ENCODE measurements at places on chromosomes 5 and 9.

DNA sequence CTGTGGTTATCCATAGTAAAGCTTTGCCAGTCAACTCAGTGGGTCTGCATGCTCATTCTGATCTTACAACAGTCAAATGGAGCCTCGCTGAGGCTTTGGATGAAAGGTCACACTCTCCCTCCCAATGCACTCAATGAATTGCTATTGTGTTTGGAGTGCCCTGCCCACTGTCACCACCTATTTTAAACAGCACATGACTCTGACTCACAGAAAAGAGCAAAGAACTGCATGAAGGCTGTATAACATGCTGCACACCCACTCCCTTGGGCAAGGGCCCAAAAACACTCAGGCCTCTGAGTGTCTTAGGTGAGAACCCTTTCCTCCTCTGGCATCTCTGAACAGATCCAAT is 118.7 kb upstream of the CCDC112 start:
- no peak for DNase-seq

DNA sequence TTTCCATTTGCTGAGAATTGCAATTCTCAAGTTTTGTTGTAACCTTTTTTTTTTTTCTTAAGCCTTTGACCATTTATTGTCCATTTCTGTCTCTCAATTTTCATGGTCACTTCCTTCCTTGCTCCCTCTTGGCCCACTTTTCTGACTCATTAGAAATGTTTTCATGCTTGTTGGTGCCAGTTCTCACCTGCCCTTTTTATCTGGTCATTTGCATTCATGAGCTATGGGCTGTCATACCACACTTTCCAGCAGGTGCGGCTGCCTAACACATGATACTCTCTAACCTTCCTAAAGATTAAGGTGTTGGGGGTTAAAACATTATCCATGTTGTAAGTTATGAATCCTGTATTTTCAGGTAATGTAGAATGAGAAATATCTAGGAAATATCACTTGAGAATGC is 150.5 kb upstream of the TLX3 start:
- no peak for DNase-seq

DNA sequence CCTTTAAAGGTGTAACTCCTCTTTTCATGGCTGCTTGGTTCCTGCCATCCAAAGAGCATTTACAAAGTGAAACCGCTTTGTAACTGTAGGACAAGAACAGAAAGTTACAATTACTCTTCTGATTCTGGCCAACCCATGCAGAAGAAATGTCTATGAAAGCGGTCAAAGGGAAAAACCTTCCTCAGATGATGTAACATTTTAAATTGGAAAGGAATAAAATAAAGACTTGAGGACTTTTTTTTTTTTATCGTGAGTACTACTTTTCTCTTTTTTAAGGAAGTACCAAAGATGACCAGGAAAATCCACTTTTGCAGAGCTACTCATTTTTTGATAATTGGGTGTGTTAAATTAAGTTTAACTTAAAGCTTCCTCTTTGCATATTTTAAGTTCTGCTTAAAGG is 13.0 kb upstream of the C9orf72 start:
- no peak for DNase-seq

- peak; percentile 31 for DNase-seq
Observed at GRCh38 chr5:158639881-158640592, 459.7 kb downstream of the EBF1 start.

DNA sequence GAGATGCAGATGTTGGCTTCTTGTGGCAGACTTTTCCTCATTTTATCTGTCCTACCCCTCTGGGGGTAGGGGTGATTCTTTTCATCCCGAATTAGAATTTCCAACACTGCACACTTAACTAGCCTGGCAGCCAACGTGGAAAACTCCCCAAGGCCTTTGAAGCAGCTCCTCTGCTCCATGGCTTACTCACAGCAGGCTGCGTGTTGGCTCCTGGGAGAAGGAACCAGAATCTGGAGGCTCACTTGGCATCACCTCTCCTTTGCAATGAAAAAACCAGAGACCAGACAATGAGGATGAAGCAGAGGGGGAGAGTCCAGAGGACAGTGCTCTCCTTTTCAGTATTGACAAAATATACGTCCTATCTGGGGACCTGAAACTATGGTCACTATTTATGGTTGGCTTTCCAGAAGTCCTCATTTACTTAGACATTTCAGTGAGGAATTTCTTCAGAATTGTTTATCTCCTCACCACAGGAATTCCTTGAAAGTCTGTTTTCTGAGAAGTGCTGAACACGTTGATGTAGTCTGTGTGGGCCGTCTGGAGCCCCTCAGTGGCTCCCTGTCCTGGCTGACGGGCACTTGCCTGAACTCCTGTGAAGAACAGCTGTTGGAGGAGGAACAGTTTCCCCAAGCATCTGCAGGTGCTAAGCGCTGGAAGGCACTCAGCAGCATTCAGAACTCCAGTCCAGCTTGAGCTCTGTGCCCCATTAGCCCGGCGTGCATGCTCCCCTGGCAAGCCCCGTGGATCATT is 231.3 kb downstream of the RFK start:
- no peak for DNase-seq

- no peak for DNase-seq
Observed at GRCh38 chr5:159427180-159428012, 97.1 kb upstream of the IL12B start.

DNA sequence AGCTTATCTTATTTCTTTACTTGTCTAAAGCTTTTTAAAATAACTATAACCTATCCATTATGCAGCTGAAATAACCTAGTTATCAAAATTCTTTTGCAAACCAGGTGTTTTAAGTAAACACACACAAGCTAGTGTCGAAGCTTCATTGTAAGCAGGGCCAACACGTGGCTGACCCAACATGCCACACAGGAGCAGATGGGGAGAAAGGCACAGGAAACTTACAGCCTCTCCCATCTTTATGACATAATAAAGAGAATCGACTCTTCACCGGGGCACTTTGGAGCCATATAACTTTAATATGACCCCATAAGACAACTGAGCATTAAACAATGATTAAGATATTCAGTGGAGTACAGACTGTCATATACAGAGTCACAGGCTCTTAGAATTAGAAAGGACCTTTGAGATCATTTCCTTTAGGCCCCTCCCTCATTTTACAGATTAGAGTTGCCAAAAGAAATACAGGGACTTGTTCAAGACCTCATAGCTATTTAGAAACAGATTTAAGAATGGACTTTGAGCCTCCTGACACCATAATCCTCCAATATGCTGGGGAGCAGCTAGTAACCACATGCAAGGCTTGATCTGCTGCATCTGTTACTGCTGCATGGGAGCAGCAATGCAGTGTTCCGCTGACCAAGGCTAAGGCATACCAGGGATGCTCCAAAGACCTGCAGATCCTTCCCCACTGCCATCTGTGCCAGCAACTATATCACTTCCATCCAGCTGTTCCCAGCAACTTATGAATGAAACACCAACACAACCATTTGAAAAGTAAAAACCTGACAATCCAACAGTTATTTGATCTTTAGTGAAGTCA is 75.4 kb downstream of the RASEF start:
- DNase-seq: no peak

GRCh38 chr9:20405078-20405477 is 217.2 kb downstream of the MLLT3 start:
- DNase-seq: no peak

DNA sequence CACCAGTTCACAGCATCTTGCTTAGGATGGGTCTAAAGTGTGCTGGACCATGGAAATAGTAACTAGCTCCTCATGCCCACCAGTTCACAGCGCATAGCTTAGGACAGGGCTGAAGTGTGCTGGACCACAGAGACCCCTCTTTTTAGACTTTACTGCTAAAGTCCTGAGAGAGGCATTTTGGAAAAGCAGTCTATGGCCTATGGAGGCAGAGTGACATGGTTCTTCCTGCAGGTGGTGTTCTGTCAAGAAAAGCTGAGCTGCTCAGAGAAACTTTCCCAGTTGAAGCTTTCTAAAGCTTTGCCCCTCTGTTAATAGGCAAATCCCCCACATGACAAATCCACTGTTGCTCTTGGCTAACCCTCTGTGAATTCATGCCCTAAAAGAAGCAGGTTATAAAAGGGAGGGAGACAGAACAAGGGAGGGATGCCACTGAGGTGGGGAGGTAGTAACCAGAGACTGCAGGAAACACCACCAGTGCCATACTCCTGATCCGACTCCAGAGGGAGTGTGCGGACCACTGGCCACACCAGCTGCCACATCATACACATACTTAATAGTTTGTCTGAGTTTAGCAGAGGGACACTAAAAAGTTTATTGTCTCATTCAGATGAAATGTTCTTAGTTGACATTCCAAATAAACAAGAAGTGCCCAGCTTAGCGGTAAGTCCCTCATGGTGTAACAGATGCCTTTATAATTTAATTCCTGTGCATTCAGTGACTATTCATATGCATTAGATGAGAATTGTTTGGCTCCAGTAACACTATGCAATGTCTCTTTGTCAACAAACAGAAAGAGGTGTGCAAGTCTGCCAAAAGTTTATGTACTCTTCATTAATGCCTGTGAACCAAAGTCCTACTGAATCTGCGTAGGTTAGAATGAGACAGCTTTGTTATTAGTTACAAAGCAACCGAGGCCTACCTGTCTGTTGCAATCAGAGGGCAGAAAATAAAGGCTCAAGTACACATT is 236.2 kb upstream of the NFIL3 start:
- peak; percentile 36 for DNase-seq

GRCh38 chr5:148353634-148354033 is 18.3 kb downstream of the SPINK9 start:
- no peak for DNase-seq

GRCh38 chr5:146378986-146379385 is 40.3 kb downstream of the POU4F3 start:
- DNase-seq: peak; percentile 76

- no peak for DNase-seq
Observed at GRCh38 chr5:142661957-142662356, 23.9 kb downstream of the FGF1 start.

GRCh38 chr5:176837707-176838115 is 27.4 kb downstream of the UNC5A start:
- DNase-seq: peak; percentile 78

GRCh38 chr5:118555727-118556126 is 432.6 kb downstream of the DTWD2 start:
- DNase-seq: no peak

- no peak for DNase-seq
Observed at GRCh38 chr5:14667290-14667689, 2.8 kb downstream of the OTULIN start.

Data from brain (organoid and tissue), 16 donors.